ENCODE measurements at places on chromosomes 7 and 10.

- no peak for DNase-seq
Measured at GRCh38 chr7:42743077-42743858, 168.6 kb downstream of the C7orf25 start.

DNA sequence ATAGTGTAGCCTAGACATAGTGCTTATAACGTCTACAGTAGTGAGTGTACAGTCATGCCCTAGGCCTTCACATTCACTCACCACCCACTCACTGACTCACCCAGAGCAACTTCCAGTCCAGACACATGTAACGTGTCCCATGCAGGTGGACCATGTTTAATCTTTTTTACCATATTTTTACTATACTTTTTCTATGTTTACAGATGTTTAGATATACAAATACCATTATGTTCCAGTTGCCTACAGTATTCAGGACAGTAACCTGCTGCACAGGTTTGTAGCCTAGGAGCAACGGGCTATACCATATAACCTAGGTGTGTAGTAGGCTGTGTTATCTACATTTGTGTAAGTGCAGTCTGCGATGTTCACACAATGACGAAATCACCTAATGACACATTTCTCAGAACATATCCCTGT, 11.0 kb downstream of the MPP7 start:
- DNase-seq, result peak; percentile 83

DNA sequence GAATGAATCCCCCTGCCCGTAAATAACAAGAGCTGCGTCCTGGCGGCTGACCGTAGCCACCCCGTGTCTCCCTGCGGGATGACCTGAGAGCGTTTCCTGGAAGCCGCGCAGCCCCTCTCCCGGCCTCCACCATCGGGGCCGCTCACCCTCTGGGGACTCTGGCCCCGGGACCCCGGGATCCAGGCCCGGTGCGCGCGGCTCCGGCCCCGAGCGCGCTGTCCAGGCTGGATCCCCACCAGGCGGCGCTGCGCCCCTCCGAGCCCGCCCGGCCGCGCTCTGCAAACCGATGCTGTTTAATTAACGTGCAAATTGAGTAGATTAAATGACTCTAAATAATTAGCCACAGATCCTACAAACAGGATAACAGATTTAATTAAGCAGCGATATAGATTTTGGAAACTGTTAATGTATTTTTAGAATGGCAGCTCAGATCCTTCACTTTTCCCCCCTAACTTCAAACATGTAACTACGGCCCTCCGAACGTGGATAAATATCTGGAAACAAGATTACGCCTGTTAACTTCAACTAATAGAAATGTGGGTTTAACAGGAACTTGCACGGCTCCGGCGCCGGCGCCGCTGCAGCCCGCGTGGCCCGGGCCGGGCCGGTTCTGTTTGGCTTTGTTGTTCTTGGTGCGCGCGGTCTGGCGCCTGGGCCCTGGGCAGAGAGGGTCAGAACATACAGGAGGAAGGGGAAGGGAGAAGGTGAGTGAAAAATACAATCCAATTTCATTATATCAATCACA, 7.1 kb upstream of the UNCX start:
- DNase-seq, result no peak

GRCh38 chr10:43234471-43235041, 32.3 kb downstream of the RASGEF1A start:
- DNase-seq, result no peak

GRCh38 chr7:100176096-100177044, 811 bp downstream of the GPC2 start:
- no peak for DNase-seq

DNA sequence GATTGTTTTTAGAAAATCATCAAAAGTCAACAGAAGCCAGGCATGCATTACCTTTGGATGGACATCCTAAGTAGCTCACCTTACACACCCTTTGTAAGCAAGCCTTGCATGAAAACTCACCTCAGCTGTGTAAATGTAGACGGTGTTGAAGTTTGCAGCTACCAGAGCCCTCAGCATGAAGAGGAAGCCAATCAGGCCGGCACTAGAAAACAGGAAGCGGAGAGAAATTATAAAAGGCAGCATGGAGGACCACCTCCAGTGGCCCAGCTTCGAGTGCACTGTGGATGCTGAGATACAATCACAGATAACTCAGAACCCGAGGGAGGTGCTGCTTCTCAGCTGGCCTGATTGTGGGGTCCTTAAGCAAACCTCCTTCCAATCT, 75.3 kb downstream of the SVOPL start:
- DNase-seq, result no peak

DNA sequence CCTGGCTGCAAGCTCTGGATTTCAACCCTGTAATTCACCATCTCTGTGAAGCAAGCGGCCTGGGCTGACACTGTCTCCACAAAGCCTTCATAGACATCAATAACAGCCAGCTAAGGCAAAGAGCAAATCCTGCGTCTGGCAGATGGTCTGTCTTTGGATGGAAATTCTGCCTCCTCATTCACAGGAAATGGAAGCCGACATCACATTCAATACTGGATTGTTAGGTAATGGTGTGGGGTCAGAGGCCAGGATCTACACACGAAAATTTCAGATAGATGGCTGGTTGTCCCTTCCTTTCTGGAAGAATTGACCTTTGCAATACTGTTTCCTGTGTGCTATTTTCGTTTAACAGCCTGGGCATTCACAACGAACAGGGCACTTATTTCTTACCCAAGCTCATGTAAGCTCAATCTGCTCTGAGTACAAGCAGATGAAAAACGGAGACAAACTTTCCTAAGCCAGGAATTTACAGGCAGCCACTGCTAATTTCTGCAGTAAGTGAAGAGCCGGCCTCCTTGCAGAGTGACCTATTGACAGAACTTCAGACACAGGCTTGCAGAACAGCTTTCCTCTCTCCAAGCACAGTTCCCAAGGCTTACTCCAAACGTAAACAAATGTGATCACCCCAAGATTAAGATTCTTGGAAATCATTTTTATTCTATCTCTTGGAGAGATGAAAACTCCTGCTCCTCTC, 3.1 kb upstream of the ADAM12 start:
- no peak for DNase-seq

DNA sequence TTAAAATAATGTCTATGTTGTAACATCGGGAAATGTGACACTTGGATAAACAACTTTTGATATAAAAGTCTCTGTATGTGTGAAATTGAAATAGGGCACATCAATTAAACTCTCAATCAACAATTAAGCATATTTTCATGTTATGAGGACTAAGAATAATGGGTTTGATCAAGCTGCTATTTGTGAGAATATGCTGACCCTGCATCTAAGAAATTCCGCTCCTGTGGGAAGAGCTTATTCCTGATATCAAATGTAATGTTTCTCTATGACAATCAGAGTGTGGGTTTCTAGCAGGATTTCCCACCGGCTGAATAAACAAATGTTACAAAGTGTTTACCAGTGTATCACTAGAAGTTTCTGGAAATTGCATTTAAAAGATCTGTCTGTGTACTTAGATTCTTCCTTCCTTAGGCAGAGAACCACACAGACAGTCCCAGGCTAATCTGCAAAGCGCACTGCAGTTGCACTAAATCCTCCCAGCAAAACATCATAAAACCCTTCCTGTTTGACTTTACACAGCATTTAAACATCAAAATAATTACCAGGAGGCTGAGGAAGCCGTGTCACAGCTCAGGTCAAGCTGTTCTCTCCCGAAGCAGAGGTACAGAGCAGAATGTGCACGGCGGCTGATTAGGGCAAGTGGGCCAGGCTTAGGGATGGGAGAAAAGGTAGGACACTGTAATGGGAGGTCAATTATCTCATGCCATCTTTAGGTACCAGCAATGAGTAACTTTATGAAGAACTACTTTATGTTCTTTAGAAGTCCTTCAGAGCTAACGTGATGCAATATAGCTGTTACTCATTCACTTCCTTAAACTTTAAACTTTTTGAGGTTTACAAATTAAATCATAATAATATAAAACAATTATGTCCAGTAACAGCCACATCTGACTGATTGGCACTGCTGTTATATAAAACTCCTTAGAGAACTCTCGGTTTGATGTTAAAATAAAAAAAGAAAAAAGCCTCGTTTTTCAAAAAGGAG, 109.1 kb upstream of the CTTNBP2 start:
- DNase-seq, result no peak

GRCh38 chr7:32289651-32290414, 200.3 kb downstream of the LSM5 start:
- DNase-seq, result no peak

DNA sequence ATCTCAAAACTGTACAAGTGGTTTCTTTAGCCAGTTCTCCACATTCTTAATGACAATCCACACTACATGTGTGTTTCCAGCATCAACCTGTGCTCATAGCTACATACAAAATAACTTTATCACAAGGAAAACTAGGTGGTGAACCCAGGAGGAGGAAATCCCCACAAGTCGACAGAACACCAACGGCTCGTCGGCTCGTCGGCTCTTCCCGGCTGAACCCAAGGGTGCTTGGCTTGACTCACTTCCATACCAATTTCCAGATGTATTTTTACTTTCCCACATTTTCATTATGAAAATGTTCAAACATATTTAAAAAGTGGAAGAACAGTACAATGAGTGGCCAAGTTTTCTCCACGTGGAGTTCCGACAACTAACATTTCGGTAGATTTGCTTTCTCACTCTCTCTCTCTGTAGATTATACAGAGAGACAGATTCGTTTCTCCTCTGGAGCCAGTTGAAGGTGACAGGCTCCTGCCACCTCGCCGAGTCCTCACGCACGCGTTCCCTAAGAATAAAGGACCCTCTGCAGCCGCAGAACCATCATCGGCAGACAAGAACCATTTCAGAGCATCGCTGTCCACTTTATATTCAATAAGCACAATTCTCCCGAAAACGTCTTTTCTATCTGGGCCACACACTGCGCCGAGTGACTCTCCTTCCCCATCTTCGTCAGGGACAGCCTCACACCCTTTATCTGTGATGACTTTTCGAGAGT, 53.3 kb downstream of the DIP2C start:
- no peak for DNase-seq

DNA sequence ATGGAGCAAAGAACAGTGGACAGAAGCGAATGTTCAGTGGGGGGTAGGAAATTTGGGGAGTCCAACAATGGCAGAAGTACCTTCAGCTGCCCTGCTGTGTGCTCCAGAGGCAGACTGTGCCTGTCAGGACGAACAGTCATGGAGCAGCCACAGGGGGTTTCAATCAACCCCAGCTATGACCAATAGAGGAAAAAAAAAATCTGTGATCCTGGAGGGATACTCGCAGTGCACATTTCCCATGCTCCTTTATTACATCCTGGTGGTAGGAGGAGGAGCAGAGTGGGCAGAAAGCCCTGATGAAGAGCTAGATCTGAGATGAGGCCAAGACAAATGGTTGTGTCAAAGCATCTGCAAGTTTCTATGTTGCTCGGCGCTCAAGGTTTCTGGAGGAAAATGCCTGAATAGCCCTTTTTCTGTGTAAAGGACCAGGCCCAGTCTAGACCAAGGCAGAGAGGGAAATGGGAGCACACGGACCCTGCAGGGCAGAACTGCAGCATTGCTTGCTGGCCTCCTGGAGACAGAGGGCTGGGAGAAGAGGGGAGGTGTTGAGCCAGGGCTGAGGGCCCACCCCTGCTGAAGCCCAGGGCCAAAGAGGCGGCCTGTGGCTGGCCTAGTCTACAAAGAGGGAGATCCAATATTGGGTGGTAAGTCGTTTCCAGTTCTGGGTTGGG, 201.5 kb downstream of the GRID1 start:
- DNase-seq, result no peak

DNA sequence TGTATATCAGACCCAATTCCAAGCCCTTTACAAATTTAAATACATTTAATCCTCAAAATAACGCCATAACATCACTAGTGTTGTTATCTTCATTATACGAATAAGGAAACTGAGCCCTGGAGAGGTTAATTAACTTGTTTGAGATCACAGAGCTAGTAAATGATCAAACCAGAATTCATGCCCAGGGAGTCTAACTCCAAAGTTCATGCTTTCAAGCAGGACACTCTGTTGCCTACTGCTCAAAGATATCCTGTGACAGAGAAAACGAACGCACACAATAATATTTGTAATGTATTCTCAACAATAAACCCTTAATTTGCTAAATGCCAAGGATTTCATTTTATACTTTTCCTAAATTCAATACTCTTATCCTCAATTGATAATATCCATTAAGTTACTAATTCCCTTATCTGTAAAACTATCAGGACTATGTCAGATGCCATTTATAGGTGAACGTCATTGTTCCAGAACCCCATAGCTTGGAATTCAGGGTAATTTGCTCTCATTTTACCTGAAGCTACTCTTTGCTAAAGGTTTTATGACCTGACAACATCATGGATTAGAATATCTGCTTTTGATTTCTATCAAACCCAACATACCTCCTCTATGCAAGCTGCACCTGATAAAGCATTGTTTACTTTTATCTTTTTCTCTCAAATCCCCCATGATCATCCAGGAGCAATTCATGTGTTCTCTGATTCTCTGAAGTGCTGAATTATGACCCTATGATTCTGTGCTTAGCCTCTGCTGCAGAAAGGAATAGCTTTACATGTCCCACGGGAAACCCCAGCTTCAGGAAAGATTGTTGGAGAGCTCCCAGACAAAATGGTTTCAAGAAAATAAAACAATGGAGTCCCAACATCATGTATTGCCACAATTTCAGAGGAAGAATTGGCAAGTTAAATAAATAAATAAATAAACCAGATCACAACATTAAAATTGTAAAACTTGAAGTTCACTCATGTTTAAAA, 150.2 kb upstream of the CDK1 start:
- no peak for DNase-seq

DNA sequence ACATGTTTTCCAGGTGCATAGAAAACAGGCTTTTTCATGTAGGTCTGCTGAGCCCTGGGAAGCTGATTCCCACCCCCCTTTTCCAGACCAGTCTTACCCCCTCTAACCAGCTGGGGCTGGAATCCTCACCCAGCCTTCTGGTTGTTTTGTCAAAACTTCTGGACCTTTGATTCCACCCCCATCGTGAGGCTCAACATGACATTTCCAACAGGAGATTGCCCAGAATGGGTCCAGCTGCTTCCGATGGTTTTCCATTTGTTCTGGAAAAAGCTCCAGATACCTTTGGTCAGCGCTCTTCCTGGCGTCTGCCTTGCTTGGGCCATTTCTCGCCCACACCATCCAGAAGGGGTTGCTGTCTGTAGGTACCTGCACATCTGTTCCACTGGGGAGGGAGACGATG, 41.5 kb downstream of the MINDY4 start:
- DNase-seq, result no peak

DNA sequence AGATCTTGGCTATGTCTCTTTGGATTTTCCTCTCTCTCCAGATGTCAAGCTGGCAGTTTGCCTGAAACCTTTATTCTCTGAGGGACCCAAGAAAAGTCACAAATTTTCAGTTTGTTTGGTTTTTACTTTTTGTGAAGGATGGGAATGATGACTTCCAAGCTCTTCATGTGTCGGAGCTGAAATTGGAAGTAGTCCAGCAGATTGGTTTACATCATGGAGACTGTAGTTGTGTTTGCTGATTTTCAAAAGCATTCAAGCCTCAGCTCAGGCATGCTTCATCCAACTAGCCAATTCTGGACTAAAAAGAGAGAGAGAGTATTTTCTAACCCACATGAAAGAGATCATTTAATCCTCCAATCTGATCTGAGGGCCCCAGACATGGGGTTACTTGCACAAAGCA, 326.2 kb upstream of the AUTS2 start:
- DNase-seq, result no peak

DNA sequence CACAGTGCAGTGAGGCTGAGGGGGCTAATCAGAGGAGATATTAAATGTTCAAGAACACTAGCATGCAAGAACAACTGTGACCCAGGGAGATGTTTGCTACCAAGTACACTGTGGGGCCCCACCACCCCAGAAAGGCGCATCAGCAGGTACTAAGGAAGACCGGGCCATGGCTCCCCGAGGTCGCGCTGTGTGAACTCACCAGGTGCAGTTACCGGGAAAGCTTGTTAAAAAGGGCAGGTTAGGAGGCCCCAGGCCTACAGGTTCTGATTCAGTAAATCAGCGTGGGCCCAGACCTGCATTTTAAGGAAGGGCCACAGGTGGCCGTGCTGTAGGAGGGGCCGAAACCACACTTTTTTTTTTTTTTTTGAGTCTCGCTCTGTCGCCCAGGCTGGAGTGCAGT, 54.6 kb downstream of the TMEM209 start:
- no peak for DNase-seq

All from EH (cell line).